Right renal cortex interstitium (tissue), 3 donors: ENCODE measurements at places on chromosomes 6 and 20. TPM values are rescaled to one million over a fixed set of nuclear protein-coding genes. Genes with fewer than 3 reads are reported as not detected.
A peak's percentile ranks its signal among the peaks of the same experiment; 100 is the strongest.

The KHDC1 gene
- polyA plus RNA-seq, result 8.5 TPM

DNA sequence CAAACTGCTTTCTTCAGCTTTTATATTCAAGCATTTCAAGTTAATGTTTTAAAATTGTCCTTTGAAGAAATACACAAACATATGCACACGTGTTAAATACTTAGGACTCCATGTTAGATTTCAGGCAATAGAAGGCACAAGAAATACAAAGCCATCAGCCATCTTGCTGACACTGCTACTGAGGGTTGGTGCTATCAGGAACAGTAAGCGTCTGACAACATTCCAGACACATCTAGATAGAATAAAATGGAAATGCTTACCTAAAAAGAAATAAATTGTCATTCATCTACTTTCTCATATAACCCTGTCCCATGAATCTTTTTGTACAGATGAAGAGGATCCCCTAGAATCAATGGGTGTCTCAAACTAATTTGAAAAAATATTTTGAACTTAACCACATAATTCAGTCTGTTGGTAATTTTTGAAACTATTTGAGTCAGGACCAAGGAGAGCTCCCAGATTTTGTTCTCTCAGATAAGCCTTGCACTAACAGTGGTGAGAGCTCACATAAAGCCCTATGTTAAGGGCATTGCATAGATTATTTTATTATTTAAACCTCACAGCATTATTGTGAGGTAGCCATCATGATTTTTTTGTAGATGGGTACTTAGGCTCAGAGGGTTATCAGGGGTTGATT, 631.1 kb upstream of the POU3F2 start:
- DNase-seq, result peak; percentile 6

DNA sequence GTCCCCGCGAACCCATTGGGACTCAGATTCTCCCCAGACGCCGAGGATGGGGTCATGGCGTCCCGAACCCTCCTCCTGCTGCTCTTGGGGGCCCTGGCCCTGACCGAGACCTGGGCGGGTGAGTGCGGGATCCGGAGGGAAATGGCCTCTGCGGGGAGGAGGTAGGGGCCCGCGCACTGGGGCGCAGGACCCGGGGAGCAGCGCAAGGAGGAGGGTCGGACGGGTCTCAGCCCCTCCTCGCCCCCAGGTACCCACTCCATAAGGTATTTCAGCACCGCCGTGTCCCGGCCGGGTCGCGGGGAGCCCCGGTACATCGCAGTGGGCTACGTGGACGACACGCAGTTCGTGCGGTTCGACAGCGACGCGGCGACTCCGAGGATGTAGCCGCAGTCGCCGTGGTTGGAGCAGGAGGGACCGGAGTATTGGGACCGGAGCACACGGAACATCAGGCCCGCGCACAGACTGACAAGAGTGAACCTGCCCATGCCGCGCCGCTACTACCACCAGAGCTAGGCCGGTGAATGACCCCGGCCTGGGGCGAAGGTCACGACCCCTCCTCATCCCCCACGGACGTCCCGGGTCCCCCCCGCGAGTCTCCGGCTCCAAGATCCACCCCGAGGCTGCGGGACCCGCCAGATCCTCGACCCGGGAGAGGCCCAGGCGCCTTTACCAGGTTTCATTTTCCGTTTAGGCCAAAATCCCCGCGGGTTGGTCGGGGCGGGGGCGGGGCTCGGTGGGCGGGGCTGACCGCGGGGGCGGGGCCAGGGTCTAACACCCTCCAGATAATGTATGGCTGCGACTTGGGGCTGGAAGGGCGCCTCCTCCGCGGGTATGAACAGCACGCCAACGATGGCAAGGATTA, 15.7 kb upstream of the HLA-A start:
- DNase-seq, result no peak

GRCh38 chr20:5039255-5039657, 37.9 kb upstream of the SLC23A2 start:
- DNase-seq, result no peak

DNA sequence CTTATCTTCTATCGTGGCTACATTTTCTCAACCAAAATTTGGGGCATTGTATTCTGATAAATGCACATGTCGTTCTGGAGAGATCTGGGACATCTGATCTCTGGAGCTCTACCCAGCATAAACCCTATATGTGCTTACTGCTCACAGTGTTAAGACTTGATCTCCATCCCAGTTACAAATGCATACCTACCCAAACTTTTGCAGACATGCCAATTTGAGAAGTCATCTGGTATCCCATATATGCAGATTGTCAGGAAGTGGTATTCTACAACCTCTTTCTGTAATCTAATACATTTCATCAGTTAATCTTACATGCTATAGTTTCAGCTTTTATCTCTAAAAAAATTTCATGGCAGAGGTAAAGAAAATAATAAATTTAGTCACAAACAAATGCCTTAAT, 11.2 kb downstream of the BAG2 start:
- DNase-seq, result no peak

- DNase-seq, result no peak
Observed at GRCh38 chr6:144223686-144224085, 61.4 kb upstream of the UTRN start.

- no peak for DNase-seq
Observed at GRCh38 chr20:42093542-42094440, 475.6 kb upstream of the CHD6 start.

The AFG1L gene
- polyA plus RNA-seq, result 7.5 TPM

DNA sequence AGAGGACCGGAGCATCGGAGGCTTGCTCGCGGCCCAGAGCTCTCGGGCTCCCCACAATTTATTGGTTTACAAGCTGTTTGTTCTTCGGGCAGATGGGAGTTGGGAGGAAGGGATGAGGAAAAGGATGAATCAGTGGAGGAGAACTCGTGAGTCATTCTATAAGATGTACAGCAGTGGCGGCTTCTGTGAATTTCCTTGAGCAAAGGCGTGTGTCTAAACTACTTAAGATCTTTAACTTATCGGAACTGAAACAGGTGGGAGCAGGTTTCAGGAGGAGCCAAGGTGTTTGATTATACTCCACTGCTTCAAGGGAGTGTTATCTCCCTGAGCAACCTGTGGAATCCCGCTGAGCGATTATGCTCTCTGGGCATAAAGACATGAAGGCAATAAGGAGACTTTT, 50.5 kb upstream of the IBTK start:
- DNase-seq, result no peak

The TCF21 gene
- polyA plus RNA-seq, result 167 TPM

DNA sequence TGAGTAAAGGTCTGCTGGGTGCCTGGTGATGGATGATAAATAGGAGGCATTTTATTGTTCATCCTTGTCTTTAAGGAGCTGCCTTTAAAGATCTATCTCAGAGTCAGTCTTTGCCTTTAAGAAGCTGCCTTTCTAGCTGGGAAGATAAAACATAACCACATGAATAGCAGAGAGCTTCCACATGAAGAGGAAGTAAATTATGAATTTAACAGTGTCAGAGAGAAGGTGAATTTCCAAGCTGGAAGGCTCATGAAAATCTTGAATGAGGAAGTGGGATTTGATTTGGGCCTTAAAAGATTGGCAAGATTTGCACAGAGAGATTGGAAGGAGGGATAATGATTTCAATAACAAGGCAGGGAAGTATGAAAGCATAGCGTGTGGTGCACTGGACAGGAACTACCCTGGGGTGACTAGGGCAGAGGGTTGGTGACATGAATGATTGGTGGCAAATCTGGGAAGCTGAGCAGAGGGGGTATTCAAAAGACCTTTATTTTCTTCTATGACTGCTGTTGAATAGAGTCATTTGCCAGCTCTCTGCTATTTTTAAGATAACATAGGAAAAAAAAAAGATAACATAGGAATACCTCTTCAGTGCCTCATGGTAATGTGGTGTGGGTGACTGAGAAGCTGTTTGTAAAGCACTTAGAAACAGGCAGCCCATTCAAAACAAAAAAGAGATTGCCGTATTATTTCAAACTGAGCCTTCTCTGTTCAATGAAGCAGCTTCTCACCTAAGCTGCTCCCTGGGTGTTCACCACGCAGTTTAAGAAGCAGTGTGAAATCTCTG, 591.6 kb downstream of the PKHD1 start:
- DNase-seq, result no peak

DNA sequence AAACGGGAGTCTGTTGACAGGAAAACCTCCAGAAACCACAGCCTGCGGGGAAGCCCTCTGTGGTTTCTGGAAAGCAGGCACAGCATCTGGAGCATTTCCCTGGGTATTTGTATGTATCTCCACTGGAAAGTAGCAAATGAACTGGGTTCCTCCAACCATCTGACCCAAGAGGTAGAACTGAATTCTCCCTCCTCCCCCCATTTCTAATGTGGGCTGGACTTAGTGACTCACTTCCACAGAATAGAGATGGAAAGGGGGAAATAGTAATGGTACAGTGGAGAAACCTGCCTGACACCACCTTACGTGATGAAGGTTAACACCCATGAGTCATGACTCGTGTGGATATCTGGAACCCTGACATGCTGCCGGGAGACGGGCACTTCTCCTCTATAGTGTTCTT, 51.9 kb upstream of the XRN2 start:
- DNase-seq, result no peak

The MCM3 gene
- 146 TPM for polyA plus RNA-seq

The GRM1 gene
- polyA plus RNA-seq, result 0.22 TPM

The ADGRF4 gene
- not detected for polyA plus RNA-seq

DNA sequence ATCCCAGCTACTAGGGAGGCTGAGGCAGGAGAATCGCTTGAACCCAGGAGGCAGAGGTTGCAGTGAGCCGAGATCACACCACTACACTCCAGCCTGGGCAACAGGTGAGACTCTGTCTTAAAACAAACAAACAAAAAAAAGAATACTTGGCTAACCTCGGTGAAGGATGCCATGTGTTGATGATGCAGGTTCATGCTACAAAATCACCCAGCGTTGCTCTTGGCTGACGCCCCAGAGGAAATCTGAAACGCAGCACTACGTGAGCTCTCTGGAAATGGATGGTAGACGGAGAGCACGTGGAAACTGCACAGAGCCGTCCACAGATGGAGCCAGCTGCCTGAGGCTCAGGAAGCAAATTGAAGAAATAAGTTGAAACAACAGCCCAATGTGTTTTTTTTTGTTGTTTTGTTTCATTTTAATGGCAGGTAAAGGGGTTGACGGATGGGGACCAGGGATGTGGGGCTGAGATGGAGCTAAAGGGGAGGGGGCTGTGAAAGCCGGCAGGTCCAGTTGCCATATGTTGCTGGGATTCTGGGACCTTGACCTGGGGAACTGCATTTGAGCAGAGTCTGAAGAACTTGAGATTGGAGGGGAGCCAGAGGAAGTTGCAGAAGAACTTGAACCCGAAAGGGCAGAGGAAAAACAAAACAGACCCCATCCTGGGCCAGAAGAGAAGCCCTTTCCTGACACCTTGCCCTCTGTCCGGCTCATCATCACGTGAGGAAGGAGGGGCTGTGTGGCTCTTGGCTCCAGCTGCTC, 12.8 kb upstream of the MANBAL start:
- no peak for DNase-seq

GRCh38 chr6:158185729-158186456, 17.7 kb downstream of the GTF2H5 start:
- DNase-seq, result no peak

DNA sequence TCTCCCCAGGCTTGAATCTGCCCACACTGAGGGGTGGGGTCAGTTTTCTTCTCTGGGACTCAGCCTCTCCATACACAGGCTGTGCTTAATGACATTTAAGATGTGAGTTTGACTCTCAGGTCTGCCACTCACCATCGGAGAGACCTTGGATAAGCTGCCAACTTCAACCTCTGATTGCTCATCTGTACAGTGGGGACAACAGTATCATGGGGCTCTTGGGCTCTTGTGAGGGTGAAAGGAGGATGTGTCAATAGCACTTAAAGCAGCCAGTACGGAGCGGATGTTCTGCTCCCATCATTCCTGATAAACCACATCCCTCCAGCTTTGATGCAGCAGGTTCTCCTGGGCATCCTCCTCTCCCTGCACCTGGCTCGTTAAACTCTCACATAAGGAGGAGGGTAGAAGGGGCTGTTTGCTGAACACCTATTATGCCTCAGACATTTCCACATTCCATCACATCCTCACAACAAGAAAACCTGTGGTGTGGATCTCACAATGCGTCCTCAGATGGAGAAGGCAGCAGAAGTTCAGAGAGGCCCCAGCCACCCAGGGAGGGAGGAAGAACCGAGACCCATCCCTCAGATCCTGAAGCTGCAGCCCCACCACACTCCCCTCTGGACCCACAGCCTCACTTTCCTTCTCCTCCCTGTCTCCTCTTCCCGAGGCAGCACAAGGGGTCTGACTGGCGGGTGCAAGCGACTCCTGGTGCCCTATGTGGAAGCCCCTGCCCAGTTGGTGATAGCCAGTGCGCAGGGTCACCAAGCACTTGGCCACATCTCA, 1.9 kb upstream of the PDYN start:
- DNase-seq, result no peak

DNA sequence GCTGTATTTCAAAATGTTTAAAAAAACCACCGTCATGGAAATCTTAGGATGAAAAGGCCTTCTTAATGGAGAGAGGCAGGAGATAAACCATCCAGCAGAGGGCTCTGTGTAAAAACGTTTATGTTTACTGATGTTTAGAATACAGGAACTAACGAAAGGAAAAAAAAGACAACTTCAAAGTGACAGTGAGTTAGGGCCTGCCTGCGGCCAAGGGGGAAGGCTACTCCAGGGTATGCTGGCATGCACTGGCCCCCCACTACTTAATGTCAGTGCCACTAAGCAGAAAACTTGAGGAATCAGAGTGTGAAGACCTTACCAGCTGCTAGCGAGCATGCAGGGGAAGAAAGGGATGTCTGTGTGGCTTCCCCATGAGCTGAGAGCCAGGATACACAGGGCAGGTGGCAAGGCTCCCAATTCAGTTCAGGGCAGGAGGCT, 47.7 kb downstream of the AKAP7 start:
- no peak for DNase-seq

The NSFL1C gene
- polyA plus RNA-seq, result 107 TPM

The SLC17A3 gene
- 1.5 TPM for polyA plus RNA-seq

The PRDM13 gene
- not detected for polyA plus RNA-seq

The GTSF1L gene
- polyA plus RNA-seq, result not detected

The OPN5 gene
- 0.50 TPM for polyA plus RNA-seq

DNA sequence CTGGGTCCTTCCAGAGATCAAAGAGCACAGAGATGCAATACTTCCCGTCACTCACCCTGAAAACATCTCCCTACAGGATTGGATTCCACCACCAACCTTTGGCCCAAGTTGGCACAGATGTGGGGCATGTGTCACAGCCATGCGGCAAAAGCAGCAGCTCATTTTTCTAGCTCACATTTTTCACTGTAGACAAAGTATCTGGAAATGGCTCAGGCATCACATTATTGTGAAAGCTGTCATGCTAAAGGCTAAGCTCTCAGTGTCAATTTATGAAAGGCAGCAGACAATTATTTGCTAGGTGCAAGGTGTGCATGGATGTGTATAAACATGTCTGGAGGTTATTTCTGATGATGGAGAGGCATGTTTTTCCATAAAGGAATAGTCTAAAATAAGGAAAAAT, 248.8 kb upstream of the PRND start:
- DNase-seq, result no peak

- no peak for DNase-seq
Observed at GRCh38 chr6:149889326-149889725, 8.6 kb downstream of the RAET1E start.

- no peak for DNase-seq
Observed at GRCh38 chr6:160973311-160974250, 18.0 kb upstream of the MAP3K4 start.

- no peak for DNase-seq
Observed at GRCh38 chr6:138638604-138639003, 135.0 kb upstream of the CCDC28A start.
